ENCODE measurements at places on chromosomes 6 and 20. TPM values are rescaled to one million over a fixed set of nuclear protein-coding genes. Genes with fewer than 3 reads are reported as not detected.

DNA sequence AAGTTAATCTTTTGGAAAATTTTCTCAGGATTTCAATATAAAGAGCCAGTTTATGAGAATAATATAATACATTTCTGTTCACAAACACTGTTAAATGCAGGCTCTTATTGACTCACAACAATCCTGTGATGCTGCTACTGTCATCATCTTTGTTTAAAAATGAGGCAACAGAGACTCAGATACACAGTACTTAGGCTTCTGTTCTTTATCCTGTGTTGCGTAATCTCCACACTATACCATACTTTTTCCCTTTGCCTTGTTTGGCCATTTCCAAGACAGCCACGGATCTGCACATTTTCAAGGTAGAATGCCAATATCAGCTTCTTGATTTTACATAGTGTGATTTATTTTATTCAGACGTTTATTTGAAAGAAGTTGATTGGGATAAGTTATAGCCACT is 699.0 kb upstream of the CITED2 start:
- no peak for DNase-seq

The PKIG gene
- polyA plus RNA-seq = 62.8 TPM

The RGS17 gene
- polyA plus RNA-seq = 3.0 TPM

- DNase-seq = no peak
Observed at GRCh38 chr20:7702141-7702540, 238.1 kb downstream of the HAO1 start.

- no peak for DNase-seq
Observed at GRCh38 chr20:12886618-12887363, 122.0 kb upstream of the SPTLC3 start.
